ENCODE measurements at places on chromosomes 5 and 9.

GRCh38 chr5:179485845-179486575 is 64.3 kb upstream of the RUFY1 start:
- DNase-seq, result no peak

DNA sequence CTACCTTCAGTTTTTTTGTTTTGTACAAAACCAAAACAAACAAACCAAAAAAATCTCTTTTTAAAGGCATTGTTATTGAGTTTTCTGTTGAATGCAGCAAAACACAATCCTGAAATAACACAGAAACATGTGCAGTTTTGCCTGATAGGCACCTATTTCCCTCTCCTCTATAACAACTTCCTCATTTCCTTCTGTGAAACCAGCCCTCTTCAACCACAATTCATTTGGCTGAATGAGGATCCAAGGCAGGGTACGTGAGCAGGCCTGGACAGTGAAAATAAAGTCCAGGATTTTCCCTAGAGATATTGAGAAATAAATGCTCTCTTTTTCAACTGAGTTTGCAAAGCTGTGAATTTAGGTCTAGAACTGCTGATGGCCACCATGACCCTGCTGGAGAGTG is 134.8 kb upstream of the LARP1 start:
- DNase-seq, result no peak

DNA sequence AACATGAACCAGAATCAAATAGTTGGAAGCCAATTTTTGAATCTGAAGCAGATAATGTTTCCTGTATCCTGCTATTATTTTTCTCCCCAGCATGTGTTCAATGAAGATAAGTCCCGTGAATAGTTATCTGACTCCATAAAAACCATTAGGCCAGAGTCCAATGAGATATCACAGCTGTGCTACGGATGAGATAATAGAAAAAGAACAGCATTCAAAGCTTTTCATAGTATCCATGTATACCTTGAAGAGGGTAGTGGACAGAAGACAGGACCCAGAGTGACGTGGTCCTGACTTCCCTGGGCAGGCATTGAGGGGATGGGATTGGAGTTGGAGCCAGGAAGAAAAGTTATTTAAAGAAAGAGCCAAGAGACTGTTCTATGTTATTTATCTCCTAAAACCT is 50.7 kb upstream of the C6 start:
- DNase-seq, result no peak

DNA sequence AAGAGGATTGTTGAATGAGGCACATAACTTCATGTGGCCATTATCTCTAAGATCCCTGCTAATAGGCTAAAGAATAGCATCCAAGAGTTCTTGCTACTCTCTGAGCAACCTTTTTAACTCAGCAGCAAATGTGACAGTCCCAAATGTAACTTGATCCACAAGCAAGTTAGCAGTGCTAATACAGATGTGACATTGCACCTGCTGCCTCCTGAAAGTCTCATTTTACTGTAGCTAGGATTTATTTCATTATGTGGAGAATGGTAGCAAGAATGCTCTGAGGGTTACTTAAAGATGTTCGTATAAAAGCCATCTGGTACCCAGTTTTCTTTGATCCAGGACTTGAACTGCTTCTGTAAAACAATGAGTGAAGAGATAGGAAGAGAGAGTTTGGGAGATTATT is 45.8 kb downstream of the CDH10 start:
- DNase-seq, result no peak

GRCh38 chr5:109275919-109276318 is 133.9 kb downstream of the PJA2 start:
- no peak for DNase-seq

DNA sequence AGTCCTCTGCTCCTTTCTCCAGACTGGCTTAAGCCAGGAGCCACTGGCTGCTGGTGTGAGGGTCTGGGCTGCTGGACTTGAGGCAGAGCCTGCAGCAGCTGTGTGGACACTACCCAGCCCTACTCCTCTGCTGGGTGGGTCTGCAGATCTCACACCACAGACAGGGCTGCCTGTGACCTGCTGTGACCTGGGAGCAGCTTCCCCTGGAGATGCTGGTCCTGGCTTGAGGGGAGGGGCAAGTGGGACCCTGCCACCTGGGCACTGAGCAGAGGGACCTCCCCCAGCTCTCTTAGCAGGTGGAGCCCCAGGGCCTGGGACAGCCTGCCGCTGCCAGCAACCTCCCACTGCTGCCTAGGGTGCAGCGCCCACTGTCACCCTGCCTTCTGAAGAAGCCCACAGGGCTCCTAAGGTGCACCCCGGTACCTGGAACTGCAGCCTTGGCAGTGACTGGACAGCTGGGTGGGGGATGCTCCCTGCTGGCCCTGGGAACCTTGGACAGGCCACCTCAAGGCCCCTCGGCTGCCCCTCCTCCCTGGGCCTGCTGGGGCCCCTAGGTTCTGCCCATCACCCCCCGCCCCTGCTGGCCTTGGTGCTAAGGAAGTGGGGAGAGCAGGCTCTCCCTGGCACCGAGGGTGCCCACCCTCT is 9.1 kb downstream of the CACFD1 start:
- no peak for DNase-seq

GRCh38 chr5:135064235-135064570 is 30.2 kb upstream of the PITX1 start:
- no peak for DNase-seq

DNA sequence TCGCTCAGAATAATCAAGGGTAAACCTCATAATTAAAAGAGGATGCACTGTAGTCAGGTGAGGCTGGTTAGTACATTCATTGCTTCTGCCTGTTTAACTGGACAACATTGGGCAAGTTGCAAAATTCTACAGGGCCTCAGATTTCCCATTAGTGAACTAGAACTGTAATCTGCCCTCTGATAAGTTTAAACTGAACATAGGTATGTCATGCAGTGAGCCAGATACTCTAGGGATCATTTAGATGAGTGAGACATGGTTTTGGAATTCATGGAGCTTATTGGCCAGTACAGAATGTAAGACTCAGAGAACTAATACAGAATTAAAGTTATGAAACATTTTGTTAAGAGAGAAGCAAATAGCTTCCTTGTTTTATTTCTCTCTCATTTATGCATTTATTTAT is 35.9 kb downstream of the RNF44 start:
- DNase-seq, result no peak

DNA sequence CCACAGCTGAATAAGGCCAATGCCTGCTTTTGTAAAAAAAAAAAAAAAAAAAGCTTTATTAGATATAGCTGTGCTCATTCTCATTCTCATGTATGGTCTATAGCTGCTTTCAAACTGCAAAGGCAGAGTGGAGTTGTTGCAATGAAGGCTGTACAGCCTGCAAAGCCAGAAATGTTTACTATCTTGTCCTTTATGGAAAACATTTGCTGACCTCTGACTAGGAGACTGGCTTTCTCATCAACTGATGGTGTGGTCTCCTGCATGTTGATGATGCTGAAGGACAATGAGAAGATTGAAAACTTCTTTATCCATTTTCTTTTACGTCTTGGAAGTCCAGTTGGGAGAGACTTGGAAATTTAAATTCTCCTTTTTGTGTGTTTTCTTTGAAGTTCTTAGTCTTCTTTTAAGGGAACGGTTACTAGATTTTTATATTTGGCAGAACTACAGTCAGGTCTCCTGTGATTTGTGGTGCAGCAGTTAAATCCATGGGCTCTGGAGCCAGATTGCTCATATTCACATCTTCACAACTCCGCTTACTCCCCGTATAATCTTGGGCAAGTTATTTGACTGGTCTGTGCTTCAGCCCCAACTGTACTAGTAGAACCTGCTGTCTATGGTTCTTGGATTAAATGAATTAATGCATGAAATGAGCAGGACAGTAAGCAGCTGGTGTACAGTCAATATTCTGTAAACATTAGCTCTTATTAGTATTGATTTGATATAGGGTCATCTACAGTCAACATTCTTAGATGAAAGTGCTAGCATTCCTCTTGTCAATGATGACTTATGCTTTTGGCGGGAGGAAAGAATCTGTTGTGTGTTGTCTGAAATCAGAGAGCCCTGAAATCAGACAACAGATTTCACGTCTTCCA is 39.7 kb upstream of the BASP1 start:
- DNase-seq, result no peak
